ENCODE measurements at places on chromosomes 13 and 19.

DNA sequence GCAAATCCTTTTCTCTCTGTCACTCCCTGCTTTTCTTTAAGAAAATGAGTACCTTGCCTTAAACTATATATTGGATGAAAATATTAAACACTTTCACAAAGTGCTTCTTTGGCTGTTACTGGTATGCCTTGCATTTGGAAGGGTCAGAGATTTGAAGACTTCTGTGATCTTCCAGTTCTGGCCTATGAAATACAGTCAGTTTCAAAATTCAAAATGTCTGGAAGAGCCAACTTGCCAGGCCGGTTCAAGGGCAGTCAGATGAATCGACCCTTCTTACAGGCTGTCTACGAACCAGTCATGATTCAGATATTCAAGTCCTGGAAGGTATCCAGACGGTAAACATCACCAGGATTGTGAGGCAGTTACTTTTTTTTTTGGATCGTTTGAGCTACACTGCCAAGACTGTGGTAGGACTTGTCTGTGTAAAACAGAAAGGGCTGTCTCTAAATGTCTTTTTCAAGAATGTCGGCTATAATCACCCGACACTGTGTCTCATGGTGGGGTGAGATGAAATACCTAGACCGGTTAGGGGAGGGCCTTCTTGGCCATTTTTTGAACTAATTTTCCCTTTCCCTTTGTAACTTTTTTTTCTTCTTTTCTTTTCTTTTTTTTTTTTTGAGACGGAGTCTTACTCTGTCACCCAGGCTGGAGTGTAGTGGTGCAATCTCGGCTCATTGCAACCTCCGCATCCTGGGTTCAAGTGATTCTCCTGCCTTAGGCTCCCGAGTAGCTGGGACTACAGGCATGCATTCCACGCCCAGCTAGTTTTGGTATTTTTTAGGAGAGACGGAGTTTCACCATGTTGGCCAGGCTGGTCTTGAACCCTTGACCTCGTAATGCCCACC lies 11.2 kb downstream of the ACTN4 start:
- peaks cover 27% of the 10 kb centered on the region for H3K4me1 ChIP-seq
- no peaks in the 10 kb centered on the region for H3K27me3 ChIP-seq
- H3K27ac ChIP-seq = peak overlapping the region; percentile 89
- H3K36me3 ChIP-seq = no peaks in the 10 kb centered on the region

- DNase-seq = no peak
- no peaks in the 10 kb centered on the region for H3K27me3 ChIP-seq
- H3K27ac ChIP-seq = no peak overlapping the region
- no peaks in the 10 kb centered on the region for H3K36me3 ChIP-seq
- no peak overlapping the region for H3K4me3 ChIP-seq
These were observed 9.0 kb downstream of the BLOC1S3 start for GRCh38 chr19:45187421-45188100.

DNA sequence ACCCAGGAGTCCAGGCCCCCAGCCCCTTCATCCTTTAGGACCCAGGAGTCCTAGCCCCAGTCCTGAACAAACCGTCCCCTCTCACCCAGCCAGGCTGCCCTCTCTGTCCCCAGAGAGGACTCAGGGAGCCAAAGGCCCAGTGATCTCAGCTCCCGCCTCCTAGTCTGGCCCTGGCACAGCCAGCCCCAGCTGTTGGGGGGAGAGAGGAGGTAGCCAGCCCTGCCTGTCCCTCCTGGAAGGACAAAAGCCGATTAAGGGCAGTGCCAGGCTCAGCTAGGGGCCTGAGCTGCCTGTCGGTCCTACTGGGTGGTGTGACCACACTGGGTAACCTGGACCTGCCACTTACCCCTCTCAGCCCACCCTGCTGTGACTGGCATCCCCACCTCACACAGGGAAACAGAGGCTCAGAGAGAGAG lies 14.5 kb downstream of the LIPE start:
- H3K4me1 ChIP-seq = no peaks in the 10 kb centered on the region
- H3K4me3 ChIP-seq = no peak overlapping the region
- H3K27ac ChIP-seq = no peak overlapping the region

DNA sequence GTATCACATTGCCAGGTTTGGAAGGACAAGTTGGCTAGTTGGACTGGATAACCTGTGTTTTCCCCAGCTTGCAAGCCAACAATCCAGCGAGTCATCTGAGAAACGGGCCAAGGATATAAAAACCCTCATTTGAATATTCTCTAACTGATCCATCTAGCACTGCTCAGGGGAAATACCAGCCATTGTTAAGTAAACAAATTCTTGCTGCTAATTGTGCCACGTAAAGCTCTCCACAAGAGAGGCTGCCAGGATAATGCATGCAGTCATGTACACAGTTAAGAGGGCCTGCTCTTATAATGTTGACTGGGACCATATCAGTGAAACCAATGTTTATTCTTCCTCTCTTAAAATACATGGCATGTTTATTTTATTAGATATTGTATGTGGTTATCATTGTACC lies 663.2 kb upstream of the SGCG start:
- no peaks in the 10 kb centered on the region for H3K27me3 ChIP-seq
- no peaks in the 10 kb centered on the region for H3K4me1 ChIP-seq
- H3K36me3 ChIP-seq = no peaks in the 10 kb centered on the region

GRCh38 chr13:108146642-108147041 lies 68.7 kb downstream of the LIG4 start:
- H3K27ac ChIP-seq = no peak overlapping the region
- no peak for DNase-seq
- H3K36me3 ChIP-seq = no peaks in the 10 kb centered on the region
- H3K4me1 ChIP-seq = no peaks in the 10 kb centered on the region
- H3K27me3 ChIP-seq = no peaks in the 10 kb centered on the region

GRCh38 chr19:19110410-19111135 lies 27.7 kb downstream of the TMEM161A start:
- no peak overlapping the region for H3K4me3 ChIP-seq
- H3K27ac ChIP-seq = no peak overlapping the region
- no peaks in the 10 kb centered on the region for H3K27me3 ChIP-seq
- DNase-seq = no peak

DNA sequence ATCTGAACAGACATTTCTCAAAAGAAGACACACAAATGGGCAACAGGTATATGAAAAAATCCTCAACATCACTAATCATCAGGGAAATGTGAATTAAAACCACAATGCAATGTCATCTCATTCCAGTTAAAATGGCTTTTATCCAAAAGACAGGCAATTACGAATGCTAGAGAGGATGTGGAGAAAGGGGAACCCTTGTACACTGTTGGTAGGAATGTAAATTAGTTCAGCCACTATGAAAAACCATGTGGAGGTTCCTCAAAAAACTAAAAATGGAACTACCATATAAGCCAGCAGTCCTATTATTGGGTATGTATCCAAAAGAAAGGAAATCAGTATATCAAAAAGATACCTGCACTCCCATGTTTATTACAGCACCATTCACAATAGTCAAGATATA lies 24.7 kb upstream of the ZC3H13 start:
- no peak overlapping the region for H3K4me3 ChIP-seq
- H3K4me1 ChIP-seq = no peaks in the 10 kb centered on the region
- no peaks in the 10 kb centered on the region for H3K27me3 ChIP-seq

DNA sequence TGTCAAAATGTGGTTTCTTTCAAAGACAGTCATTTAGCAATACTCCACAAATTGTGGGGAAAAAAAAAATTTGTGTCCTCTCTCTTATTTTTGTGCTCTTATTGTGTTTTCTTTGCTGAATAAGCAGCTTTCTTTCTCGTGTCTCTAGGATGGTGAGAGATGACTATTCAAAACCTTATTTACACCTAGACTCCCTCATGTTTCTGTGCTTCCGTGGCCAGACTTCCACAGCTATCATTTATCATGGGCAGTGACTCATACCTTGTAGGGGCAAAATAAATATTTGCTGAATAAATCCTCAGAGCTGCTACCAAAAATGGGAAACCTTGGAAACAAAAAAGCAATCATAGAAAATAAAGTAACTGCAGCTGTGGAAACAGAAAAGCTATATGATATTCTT lies 204.9 kb upstream of the MIR17HG start:
- no peaks in the 10 kb centered on the region for H3K27me3 ChIP-seq
- H3K4me3 ChIP-seq = no peak overlapping the region
- DNase-seq = no peak
- H3K4me1 ChIP-seq = no peaks in the 10 kb centered on the region

GRCh38 chr19:4504891-4505569 lies 13.3 kb downstream of the PLIN4 start:
- no peaks in the 10 kb centered on the region for H3K36me3 ChIP-seq
- H3K27ac ChIP-seq = no peak overlapping the region
- H3K27me3 ChIP-seq = no peaks in the 10 kb centered on the region
- H3K4me1 ChIP-seq = no peaks in the 10 kb centered on the region

GRCh38 chr19:17262557-17262956 lies 2.0 kb downstream of the USHBP1 start:
- no peak overlapping the region for H3K4me3 ChIP-seq
- H3K36me3 ChIP-seq = no peaks in the 10 kb centered on the region
- no peak overlapping the region for H3K27ac ChIP-seq

DNA sequence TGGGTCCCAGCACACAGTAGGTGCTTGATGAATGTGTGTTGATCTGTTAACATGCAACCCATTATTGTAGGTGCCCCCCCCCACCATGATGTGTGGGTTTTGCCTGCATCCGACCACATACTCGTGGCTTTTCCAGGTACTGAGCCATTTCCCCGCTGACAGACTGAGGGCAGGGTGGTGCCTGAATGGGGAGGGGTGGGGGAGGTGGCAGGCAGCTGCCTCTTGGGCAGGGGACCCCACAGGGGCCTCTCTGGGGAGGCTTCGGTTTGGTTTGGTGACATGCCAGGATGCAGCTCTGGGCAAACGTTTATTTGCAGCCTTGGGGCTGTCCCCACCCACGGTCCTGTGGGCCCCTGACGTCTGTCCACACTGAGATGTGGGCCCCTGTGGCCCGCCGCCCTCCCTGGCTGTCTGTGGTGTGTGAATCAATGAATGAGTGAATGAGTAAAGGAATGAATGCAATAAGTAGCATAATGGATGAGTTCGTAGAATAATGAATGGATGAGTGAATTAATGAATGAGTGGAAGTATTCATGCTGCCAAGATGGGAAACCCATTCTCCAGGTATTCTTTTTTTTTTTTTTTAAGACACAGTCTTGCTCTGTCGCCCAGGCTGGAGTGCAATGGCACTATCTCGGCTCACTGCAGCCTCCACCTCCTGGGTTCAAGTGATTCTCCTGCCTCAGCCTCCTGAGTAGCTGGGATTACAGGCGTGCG lies 9.0 kb upstream of the JUND start:
- H3K4me1 ChIP-seq = no peaks in the 10 kb centered on the region
- H3K4me3 ChIP-seq = no peak overlapping the region
- no peaks in the 10 kb centered on the region for H3K27me3 ChIP-seq
- no peaks in the 10 kb centered on the region for H3K36me3 ChIP-seq
- H3K27ac ChIP-seq = peak overlapping the region; percentile 97

Measured in prostate gland (tissue), 2 donors.